ENCODE measurements at places on chromosomes 7 and 10. TPM values are rescaled to one million over a fixed set of nuclear protein-coding genes. Genes with fewer than 3 reads are reported as not detected.

- no peak for DNase-seq
Observed at GRCh38 chr7:95056901-95057300, 149.5 kb downstream of the PPP1R9A start.

DNA sequence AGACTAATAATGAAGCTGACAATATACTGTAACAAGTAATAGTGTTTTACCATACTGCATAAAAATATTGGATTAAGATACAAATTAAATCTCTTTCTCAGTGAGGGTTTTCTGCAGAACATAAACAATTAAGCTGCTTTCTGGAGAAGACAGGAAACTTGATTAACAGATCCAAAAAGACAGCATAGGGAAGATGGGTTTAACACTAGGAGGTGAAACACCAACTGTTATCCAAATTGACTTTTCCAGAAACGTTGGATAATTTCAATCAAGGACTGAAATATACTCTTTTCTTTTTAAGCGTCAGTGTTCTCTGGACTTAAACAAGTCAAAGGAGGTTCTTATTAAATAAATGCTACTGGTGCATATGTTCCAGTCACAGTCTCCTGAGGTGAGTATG is 45.3 kb upstream of the IMMP2L start:
- DNase-seq, result no peak

The AS3MT gene
- 14.6 TPM for total RNA-seq

The RBP3 gene
- total RNA-seq, result not detected

DNA sequence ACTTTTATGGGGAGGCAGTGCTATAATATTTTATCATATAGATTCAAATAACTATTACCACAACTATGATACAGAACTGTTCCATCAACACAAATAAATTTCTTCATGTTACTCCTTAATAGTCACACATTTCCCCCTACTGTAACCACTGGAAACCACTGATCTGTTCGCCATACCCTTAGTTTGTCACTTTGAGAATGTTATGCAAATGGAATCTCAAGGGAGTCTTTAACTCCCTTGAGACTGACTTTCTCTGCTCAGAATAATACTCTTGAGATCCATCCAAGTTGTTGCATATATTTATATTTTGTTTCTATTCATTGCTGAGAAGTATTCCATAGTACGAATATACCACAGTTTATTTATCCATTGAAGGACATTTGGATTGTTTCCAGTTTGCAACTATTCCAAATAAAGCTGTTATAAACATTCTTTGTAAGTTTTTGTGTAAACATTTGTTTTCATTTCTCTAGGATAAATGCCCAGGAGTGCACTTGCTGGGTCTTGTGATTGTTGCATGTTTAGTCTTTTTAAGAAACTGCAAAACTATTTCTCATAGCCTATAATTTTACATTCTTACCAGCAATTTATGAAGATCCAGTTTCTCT is 19.7 kb upstream of the PON2 start:
- DNase-seq, result no peak

The OR2A7 gene
- 0.22 TPM for total RNA-seq

The ATAD1 gene
- 98.2 TPM for total RNA-seq

DNA sequence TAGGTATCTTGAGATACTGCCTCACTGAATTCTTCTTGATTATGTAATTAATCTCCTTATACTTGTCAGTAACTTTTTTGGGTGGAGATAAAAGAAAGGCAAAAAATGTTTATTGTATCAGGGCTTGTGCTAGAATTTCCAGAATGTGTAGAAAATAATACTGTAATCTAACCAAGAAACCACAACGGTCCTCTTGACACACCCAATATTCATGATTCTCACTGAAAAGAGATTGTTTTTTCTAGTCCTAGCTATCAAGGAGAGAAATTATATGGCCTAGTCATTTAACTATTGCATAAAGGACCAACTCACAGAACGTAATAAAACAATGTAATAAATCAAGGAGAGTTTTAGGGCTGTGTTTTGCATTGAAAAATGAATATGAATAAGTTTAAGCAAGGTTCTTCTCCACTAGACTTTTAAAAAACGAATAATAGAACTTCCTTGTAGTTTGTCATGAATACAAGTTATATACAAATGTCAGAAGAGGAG is 80.0 kb upstream of the STEAP4 start:
- DNase-seq, result no peak

DNA sequence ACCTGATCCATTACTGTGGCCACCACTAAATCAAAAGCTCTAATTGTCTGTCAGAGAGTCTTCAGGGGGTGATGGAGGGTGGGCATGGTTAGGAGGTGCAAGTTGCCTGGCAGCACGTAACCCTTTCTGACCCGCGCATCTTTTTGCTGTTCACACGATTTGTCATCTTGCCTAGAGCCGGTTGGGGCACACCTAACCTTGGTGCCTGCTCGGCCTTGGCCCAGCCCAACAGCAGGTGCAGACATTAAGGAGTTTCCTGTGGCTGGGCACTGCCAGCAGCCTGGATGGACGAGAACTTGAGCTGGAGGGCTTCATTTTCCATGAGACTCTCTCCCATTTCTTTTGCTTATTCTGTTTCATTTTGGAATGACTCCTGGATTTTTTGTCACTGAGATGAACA is 41.0 kb upstream of the PTF1A start:
- DNase-seq, result no peak
